ENCODE measurements at places on chromosomes 11 and 22.

DNA sequence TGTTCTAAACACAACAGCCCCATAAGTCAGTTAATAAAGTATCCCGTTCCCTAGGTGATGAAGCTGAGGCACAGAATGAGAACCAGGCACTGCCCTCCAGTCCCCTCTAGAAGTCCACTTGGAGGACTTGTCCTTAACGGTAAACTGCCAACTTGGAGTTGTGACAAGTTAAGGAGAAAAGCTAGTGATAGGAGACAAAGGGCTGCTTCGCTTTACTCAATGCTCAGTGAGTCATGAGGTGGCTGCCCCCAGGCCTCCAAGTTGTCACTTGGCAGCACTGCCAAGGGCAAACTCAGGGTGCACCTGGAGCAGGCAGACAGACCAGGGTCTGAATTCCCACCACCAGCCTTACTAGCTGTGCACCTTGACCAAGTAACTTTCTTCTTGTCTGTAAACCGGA is 13.5 kb downstream of the SLC43A1 start:
- DNase-seq = no peak

DNA sequence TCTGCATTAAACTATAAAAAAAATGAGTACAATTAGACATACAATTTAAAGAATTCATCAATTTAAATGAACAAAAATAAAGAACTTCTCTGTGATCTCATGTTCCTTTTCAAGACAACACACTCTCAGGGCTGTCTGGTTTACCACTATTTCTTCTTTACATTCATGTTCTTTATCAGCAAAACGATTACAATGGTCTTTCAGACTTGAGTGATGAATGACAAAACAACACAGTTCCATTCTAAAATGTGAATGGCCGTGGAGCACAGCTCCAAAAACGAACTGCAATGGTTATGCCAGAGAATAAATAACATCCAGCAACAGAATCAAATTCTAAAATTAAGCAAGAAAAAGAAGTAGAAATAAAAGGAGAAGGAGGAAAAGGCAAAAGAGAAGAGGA is 113.1 kb downstream of the CADM1 start:
- DNase-seq = no peak

GRCh38 chr11:79396001-79396400 is 44.8 kb downstream of the TENM4 start:
- no peak for DNase-seq

- DNase-seq = no peak
Observed at GRCh38 chr22:32158712-32159533, at the start of gene C22orf42. Gene C22orf42, minus strand, starts transcription at chr22:32159303. Its CDS starts 88 bp downstream, at chr22:32159215.

DNA sequence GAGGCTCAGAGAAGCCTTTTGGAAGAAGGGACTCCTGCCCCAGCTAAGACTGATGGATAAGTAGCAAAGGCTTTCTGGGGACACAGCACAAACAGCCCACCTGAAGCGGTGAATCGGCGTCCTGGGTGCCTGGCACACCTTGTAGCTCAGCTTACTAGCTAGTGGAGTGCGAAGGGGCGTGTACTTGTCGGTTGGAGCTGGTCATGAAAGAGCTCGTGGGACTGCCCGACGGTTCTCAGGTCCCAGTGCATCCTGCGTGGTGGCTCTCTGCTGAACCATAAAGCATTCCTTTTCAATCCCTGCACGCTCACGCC is 690 bp upstream of the UVRAG start:
- no peak for DNase-seq

DNA sequence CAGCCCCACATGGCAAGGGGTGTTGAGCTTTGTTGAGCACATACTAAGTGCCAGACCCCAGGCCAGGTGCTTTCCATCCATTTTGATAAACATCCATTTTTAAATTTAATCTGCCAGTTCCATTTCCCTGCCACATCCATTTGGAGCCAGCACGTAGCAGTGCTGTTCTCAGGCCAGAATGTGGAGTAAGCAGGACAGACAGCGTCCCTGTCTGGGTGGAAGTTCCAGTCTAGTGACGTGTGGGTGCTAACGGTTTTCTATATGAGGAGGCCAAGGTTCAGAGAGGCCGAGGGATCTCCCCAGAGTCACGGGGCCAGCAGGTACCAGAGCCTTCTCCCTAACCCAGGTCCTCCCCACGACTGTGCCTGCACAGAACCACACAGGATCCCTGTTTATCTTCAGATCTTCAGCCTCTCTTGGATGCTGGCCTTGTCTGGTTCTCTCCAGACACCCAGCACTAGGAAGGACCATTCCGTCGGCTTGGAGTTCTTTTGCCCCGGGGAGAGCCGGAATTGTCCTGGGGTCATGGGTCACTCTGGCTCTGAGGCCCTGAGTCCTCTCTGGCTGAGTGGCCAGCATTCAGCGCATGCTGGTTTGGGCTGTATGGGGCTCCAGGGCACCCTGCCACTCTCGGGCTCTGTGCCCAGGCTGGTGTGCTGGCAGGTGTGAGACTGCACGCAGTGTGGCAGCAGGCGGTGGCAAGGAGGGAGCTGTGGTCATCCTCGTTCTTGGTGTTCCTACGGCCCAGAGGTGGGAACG is 63.6 kb upstream of the PPARA start:
- no peak for DNase-seq

DNA sequence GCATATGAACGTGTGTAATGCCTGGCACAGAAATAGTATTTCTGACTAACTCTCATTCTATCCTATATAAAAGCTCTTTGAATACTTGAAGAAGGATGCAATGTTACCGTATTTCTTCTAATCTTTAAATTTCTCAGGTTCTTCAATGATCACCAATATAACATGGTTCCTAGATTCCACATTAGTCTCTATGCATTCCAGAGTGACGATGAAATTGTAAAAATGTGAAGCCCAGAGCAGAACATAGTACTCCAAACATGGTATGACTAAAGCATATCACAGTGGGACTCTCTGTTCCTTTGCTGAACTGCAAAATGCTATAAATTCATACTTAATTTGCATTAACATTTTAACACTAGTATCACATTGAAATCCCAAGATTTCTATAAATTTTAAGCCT is 877.6 kb upstream of the CHORDC1 start:
- DNase-seq = no peak

- DNase-seq = no peak
Observed at GRCh38 chr11:65867284-65868071, 5.1 kb downstream of the EFEMP2 start.

DNA sequence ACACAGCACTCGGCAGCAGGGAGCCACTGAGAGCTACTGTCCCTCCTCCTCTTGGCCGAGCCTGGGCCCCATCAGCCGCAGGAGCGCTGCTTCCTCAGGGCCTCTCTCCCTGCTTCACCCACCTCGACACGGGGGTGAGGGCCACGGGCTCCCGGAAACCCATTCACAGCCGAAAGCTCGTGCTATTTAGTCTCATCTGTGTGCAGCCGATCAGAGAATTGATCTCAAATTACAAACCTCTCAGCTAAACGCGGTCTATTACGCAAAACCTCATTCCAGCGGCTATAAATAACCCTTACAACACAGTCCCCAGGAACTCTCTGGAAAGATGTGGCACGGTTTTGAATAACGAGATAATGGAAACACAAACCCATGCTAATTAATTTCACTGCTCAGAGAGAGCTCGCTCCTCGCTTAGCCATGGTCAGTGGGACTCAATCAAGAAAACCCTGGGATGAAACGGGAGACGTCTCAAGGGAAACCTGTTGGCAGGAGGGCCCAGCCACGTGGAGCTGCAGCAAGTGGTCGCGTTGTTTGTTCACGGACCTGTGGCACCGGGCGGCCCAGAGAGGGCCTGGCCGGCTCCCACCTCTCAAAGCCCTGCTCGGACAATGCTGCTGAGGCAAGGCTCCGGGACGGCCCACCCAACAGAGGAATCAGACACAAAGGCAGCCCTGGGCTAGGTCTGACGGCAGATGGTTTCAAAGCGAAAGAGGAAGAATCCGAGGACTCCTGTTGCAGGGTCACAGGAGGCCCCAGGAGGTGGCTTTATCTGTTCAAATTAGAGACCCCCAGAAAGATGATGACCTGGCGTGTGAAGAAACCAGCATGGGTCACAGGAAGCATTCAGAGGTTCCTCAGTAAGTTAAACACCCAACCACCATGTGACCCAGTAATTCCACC is 210.5 kb downstream of the CTTN start:
- DNase-seq = no peak

DNA sequence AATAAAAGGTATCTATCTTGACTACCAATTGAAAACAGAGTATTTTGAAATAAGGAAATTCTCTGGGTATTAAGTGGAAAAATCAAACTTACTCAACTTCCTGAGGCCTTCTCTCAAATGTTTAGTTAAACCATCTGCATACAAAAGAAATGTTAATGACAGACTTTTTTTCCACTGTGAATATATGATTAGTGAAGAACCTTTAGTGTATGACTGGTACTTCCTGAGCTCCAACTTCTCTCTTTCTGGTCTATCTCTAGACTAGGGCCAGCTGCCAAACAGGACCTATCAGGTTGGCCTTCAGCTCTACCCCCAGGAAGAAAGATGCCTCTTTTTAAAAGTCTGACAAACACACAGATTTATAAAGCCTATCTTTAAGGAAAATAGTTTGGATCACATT is 68.8 kb upstream of the SCUBE2 start:
- no peak for DNase-seq

DNA sequence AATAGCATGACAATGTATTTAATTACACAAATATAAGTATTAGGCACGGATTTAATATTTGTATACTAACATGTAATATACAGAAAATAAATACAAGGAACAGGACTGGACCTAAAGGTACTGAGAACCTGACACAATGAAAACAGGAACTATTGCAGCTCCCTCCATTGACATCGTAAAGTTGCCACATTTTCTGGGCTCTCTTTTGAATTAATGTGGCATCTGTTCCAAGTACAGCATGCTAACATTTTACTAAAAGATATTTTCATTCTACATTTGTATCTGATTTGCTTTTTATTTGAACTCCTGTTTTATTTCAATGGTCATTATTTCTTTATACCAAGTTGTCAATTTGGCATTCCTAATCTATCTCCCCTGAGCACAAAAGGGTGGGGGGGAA is 15.3 kb downstream of the PHF21A start:
- no peak for DNase-seq

GRCh38 chr22:37777122-37777687 is 30.5 kb upstream of the GCAT start:
- no peak for DNase-seq

DNA sequence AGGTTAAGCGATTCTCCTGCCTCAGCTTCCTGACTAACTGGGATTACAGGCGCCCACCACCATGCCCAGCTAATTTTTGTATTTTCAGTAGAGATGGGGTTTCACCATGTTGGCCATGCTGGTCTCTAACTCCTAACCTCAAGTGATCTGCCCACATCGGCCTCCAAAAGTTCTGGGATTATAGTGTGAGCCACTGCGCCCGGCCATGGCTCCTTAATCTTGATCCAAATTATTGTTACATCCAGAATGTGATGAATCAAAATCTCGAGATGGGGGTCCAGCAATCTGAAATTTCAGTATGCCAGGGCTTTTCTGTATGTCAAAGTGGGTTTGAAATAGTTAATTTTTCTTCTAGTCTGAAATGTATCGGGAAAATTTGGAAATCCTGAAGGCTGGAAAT is 3.7 kb downstream of the RPL27A start:
- DNase-seq = no peak

- no peak for DNase-seq
Observed at GRCh38 chr22:43540529-43540923, 128.7 kb downstream of the MPPED1 start.

DNA sequence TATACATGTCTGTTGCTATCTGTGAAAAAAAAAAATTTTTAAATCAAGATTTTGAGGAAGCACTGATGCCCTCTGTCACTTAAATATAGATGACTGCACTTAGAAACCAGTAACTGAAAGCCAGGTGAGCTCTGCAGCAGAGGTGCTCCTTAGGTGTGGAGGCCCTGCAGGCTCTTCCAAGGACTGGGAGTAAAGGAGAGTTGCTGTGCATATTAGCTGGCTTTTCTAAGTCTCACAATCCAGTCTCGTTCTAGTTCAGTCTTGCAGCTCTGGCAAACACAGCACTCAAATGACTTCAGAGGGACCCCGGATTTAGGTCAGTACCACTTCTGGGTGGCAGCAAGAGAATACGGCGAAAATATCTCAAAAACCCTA is 61.0 kb downstream of the LARGE2 start:
- DNase-seq = no peak

DNA sequence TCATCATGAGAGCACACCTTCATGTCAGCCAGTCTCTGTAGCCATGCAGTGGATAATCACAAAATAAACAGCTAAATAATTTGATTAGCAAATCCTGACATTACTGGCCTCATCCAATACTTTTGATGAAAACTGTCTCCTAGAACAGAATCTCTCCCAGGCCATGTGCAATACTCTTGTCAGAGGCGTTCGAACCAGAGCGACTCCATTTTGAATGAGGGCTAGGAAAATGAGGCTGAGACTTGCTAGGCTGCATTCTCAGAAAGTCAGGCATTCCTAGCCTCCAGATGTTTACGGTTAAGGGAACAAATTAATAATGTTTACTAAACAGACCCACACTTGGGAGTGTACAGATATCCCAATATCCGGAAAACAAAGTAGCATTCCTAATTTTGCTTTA is 69.9 kb downstream of the FAM168A start:
- no peak for DNase-seq

DNA sequence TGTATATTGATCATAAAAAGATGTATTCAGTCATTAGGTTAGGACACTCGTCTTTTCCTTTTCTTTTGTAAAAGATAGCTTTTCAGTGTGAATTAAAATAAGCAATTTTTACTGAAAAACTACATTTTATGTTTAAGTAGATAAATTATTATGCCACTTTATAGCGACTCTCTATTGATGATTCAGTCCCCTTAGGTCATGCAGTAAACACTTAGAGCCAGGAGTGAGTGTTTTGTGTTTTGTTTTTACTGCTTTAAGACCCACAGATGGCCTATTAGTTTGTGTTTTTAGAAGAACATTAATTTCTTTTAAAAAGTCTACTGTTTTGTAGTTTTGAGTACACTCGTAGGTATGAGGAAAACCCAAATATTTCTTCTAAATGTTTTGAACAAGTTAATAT is 86.6 kb downstream of the YAP1 start:
- no peak for DNase-seq

DNA sequence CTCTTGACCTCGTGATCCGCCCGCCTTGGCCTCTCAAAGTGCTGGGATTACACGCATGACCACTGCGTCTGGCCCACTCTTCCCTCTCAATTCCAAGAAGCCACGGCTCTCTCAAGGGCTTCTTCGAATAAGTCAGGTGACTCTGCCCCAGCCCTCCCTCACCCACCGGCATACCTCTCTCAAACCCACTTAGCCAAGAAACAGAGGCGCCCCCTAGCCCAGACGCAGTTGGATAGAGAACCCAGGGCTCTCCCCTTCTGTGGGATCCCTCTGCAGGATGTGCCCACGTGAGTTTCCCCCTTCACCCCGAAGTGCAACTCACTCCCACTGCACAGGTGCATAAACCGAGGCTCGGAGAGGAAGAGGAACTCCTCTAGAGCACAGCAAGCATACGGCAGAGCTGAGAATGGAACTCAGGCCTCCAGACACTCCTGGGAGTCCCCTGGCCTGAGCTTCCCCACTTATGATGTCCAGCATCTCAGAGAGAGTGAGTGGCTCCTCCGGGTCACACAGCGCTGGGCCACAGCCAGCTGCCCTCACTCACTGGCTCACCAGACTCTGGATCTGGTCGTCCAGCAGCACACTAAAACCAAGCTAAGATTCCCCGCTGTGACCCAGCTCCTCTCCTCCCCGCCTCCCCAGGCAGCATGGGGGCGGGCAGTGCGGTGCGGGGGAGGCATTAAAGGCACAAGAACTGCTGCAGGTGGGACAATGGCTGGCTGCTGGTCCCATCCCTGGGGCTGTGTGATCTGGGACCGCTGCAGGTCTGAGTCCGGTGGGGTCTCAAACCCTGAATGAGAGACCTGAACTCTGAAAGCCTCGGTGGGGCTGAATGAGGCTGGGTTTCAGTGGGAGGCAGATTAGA is 16.8 kb upstream of the RGL4 start:
- DNase-seq = no peak
